Activated CD4-positive, CD25-positive, alpha-beta regulatory T cell (primary cell): ENCODE measurements at places on chromosomes 3 and 15.
A peak's percentile ranks its signal among the peaks of the same experiment; 100 is the strongest.

GRCh38 chr3:42070524-42070923 lies 20.6 kb upstream of the TRAK1 start:
- DNase-seq, result no peak

DNA sequence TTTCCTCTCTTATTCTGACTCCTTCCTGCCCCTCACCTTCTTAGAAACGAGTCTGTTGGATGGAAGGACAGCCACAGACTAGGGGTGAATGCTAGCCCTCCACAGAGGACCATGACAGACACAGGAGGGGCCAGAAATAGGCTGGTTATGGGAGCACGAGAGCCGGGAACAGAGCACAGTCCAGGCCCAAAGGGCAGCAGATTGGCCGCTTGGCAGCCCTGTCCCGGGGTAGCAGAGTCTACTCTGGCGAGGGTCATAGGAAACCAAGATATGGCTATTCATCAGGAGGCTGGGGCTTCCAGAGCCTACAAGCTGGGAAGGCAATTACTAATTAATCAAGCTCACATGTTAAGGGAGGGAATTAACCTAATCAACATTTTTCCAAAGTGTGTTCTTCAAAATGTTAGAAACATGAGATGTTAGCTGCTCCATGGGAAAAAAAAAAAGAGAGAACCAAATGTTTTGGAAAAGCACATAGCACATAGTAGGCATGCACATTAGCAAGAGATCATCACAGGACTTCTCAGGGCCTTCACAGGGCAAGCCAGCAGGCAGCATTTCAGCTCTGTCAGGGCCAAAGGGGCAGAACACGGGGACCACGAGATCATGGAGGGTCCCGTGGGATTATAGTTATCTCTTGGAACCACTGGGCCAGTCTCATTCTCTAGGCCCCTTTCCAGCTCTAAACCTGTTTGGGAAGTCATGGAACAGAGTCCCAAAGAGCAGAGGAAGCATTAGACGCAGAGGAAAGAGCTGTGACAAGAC lies 13.3 kb downstream of the SEMA3G start:
- DNase-seq, result no peak

GRCh38 chr3:167940241-167940640 lies 155.5 kb downstream of the GOLIM4 start:
- DNase-seq, result no peak

DNA sequence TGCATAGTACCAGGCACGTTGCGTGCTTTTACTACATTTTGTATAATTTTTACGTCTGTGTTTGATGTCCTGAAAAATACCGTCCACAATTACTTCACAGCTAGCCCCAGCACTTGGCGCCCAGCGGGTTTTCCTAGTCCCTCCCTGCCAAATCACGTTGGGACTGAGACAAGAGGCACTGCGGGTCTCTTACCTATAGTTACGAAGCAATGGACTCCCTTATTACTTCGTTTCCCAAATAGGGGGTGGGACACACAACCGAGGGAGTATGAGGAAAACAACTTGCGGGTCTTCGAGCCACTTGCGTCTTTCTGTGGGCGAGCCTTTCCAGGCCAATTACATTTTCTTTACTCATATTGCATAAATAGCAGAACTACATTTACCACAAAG lies 620 bp upstream of the CMSS1 start:
- DNase-seq, result no peak

GRCh38 chr3:58307639-58308215 lies 1.4 kb downstream of the HTD2 start:
- DNase-seq, result peak; percentile 5

GRCh38 chr3:155024006-155024638 lies 56.0 kb upstream of the MME start:
- no peak for DNase-seq
